Stimulated activated CD4-positive, alpha-beta T cell treated with anti-CD3 and anti-CD28 coated beads, Interleukin-12 subunit alpha, Interleukin-12 subunit beta, amount 100 ng/mL, for 4 hours (primary cell): ENCODE measurements at places on chromosomes 7 and 10.

DNA sequence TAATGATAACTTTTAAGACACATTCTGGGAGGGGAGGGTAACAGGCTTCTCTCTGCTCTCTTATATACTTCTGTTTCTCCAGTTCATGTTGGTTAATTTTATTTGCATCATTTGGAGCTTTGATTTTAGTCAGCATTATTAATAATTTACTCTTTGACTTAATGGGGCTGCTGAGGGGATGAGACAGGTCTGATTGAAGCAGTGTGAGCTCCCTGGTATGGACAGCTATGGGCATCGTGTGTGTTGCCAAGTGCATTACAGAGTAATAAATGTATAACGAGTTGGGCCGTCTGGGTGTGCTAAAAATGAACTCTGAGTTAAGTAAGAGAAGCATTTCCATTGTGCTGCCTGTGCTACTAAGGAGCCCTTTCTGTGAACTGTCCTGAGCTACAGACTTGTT is 31.7 kb upstream of the IKZF1 start:
- DNase-seq = no peak

GRCh38 chr7:18693816-18694215 is 198.3 kb downstream of the HDAC9 start:
- DNase-seq = no peak

DNA sequence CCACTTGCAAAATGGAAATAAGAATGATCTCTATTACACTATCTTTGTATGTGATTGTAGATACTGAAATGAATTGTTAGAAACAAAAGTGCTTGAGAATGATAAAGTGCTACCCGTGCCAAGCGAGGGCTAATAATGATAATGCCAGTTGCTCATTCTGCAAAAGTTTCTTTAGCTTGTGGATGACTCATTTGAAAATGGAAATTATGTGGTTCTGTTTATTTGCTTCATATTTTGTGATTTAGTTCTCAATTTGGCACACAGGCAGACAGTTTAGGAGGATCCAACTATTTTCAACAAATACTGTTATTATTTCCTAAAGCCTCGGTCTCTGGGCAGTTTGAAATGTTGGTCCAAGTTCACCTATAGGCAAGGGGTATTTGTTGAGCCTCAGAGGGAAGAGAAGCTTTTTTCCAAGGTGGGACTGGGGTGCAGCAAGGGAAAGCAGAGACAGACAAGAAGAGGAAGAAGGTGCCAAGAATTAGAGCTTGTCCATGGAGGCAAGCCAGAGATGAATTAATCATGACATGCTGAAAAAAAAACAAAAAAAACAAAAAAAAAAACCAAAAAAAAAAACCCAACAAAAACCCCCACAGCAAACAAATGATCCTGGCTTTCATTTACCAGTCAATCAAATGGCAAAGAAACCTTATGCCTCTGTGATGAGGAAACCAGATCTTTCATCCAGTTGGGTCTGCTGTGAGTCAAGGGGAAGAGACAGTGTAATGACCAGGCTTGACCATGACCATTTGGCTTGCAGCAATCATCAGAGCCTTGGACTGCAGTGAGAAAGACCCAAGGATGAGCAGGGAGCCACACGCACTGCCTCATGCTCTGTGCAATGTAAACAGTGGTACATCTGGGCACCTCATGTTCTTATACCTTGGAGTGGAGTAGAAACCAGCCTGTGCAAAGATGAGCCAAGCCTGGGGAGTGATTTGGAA is 285.0 kb upstream of the HABP2 start:
- no peak for DNase-seq

DNA sequence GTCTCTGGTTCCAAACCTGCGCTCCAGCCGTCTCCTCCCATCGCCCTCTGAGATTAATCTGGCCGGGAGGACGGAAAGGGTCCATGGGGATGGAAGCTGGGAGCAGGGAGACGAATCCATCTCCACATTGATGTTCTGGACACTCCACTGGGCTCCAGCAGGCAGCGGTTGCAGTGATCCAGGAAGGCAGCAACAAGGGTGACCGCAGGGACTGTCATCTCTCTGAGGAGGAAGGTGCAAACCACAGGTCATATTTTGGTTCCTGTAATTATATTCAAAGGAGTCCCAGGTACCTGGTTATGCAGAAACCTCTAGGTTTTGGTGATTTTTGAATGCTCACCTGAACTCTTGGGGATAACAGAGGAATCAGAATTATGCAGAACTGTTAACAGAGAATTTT is 54.8 kb downstream of the EVX1 start:
- DNase-seq = no peak
